NCI-H1436 treated with DMSO at 0.1 percent for 48 hours (cell line): ENCODE measurements at places on chromosomes 7 and 10.

DNA sequence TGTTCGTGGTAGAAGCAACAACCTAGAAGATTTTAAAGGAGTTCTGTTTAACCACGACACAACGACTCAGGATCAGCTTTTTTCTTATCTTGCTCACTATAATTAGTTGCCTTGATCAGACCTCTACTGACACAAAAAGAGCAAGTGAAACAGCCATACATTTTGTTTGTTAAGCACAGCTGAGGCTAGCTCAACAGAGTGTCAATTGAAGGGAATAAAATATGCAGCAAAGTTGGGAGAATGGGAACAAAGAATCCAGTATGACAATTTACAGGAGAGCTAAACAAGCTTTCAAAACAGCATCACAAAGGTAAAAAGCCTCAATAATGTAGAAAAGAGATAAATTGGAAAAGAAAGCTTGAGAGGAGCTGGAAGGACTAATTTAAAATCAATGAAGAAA, 40.5 kb upstream of the HERPUD2 start:
- no peak for DNase-seq

DNA sequence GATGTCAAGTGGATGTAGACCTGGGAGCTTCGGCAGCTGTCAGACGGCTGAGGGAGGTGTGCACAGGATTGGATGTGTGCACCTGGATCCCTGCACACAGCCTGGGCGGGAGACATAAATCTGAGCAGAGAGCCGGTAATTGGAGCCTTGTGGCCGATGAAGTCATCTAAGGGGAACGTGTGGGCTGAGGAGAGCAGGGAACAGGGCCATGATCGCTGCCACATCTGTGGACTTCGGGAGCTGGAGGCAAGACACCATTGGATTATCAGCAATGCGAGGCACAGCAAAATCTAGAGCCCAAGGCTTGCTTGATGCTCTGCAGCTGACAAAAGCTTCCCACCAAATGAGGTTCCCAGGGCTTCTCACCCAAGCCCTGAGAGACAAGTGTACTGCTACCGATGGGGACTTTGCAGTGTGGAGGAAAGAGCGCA, 147.7 kb downstream of the PTPN20 start:
- no peak for DNase-seq

DNA sequence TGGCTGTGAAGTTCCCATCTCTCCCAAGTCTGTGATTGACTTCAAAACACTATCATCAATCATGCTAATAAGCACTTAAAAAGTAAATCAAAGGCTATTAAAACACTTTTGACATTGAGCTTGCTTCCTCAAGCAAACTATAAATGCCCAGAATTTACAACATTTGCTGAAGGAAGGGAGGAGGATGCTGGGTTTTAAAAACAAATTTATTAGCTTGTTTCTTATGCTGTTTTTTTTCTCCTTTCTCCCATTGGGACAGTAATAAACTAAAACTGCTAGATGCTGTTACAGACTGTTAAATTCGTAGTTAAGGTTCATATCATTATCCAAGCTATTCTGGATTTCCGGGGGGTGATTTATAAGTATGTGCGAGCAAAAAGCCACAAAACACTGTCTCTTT, 250.5 kb downstream of the SORCS1 start:
- no peak for DNase-seq

GRCh38 chr7:135236727-135237126, 3.1 kb downstream of the STRA8 start:
- no peak for DNase-seq

- DNase-seq: no peak
Measured at GRCh38 chr7:105224884-105225651, 163.7 kb downstream of the SRPK2 start.

DNA sequence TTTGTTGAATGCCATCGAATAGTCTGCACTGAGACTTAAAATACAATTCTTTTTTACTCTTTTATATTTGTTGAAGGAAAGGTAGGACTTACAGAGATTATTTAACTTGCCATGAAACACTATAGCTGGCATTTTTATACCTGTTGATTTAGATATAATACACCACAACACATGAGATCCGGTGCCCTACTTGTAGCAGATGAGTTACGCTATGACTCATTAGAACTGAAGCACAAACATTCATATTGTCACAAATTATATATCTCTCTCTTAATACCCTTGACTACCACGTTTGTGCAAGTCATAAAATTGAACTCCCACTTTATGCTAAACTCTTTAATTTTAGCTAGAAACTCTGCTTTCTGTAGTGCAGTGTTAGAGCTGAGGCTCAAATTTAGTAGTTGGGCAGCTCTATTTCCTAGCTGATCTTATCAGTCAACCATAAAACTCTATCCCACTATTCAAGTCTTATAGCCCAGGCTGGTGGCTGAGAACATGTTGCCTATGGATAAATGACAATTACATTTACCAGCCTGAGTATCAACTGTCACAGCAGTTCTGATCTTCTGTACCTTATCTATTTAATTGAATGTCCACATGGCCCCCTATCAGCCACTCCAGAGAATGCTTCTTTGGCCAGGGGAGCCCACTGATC, 137.4 kb upstream of the SEMA3D start:
- DNase-seq: no peak

DNA sequence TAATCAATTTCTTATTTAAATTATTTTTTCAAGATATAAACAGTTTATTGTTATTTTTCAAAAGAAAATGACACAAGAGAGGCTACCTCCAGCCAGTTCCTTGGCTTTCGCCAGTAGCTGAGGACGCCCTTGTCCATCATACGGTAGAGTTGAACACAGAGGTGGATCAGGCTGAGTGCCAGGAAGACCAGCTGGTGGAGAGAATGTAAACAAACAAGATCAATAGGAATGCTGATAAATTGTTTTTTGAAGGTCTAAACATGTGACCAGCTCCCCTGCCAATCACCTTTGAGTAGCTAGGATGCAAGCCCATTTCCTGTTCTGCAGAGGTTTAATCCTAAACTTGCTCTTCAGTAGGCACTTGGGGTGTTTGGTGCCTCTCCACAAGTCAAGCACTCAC, 138.9 kb downstream of the PKD1L1 start:
- DNase-seq: no peak

DNA sequence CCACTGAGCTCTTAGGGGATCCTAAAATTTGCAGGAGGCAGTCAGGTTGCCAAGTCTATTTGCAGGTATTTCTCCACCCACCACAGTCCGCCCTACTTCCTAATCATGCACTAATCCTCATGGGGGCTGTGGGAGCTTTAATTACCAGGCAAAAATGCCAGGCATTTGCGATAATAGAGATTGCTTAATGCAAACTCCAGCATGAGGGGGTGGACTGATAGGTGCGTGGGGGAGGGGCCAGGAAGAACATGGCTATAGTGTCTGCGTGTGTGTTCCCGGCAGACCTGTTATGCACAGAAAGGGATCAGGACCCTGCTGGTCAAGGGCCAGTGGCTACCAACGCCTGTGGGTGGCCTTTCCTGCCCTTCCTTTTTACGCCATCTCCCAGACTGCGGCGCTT, 15.6 kb upstream of the AQP1 start:
- no peak for DNase-seq

- DNase-seq: no peak
Measured at GRCh38 chr10:6729861-6730344, 149.8 kb upstream of the PRKCQ start.

DNA sequence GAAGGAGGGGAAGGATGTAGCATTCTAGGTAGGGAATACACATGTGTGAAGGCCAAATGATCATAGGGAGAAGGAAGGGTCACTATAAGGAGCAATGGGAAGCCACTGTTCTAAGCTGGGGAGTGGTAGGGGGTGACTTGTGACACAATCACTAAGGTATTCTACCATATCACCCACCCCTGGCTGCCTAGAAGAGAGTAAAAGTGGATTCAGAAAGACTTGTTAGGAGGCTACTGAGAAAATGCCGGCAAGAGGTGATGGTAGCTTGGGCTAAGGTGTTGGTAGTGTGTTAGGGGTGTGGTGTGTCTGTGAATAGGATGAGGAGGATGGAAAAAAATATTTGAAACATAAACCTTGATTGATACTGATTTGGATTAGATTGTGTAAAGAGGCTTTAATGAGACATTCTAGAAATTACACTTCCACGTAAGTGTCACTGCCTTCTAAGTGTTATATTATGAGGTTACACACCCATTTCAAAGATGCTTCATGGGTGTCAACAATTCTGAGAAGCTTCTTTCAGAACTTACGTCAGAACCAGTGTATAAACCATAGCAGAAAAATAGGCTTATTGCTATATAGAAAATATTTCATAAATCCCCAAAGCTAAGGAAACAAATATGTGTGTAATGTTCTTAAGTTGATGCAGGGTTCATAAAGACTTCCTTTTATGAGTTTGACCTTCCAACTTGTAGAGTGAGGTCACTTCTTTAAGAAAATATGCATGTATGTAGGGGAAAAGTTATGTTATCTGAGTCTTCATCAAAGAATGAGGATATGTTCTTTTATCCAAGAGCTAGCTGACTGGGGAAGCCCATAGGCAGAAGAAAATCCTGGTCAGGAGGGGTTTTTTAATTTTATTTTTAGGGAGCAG, 5.6 kb upstream of the BPGM start:
- DNase-seq: no peak

DNA sequence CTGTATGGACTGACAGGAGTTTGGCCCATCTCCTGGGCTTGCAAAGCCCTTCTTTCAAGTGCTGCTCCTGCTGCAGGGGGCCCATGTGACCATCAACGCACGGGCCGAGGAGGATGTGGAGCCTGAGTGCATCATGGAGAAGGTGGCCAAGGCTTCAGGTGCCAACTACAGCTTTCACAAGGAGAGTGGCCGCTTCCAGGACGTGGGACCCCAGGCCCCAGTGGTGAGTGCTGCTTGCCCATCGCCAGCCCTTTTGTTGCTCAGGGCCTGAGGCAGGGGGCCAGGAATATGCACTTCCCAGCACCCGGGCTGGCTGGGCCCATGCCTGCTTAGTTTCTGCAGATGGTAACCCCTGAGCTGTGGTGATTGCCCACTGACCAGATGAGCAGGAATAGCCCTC, 8.7 kb downstream of the PGAM2 start:
- DNase-seq: no peak

DNA sequence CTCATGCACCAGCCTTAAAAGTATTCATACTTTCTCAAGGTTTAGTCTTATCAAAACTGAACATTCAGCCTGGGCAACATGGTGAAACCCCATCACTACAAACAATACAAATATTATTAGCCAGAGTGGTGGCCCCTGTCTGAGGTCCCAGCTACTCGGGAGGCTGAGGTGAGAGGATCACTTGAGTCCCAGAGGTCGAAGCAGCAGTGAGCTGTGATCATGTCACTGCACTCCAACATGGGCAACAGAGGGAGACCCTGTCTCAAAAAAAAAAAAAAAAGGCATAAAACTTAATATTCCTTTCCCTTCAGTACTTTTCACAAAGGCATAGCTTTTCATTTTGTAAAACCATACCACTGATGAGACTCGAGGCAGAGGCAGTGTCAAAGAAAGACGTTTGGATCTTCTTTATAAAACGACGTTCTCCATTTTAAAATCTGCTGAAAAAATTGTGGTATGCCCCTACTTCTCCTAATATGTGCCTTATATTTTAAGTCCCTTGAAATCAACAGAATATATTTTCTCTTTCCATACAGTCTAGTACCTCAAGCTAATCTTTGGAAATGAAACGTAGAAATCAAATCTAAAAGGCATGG, 1.9 kb downstream of the NSUN6 start:
- no peak for DNase-seq

- DNase-seq: no peak
Measured at GRCh38 chr7:138091032-138091431, 14.8 kb downstream of the AKR1D1 start.

- no peak for DNase-seq
Measured at GRCh38 chr7:113402482-113402881, 284.1 kb upstream of the SMIM30 start.

DNA sequence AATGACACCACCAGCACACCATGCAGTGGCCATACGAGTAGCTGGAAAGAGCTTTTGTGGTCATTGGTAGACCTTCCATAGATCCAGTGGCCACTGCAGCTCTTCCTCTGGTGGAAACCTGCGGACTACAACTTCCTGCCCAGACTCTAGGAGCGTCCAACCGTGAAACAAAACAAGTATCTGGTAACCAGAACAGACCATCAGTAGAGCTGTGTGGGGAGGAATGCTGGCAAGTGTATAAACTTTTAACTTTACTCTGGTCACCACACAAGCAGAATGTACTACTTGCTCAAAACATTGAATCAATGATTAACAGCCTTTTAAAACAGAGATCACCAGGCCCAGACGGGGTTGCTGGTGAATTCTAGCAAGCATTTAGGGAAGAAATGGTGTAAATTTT, 154.7 kb upstream of the DGKB start:
- DNase-seq: no peak

GRCh38 chr10:20839141-20839540, 58.0 kb downstream of the NEBL start:
- DNase-seq: no peak

GRCh38 chr7:113199841-113200240, 81.5 kb upstream of the SMIM30 start:
- DNase-seq: no peak

- DNase-seq: no peak
Measured at GRCh38 chr10:32347363-32348022, 535 bp upstream of the EPC1 start.
